ENCODE measurements at places on chromosomes 4 and X.

DNA sequence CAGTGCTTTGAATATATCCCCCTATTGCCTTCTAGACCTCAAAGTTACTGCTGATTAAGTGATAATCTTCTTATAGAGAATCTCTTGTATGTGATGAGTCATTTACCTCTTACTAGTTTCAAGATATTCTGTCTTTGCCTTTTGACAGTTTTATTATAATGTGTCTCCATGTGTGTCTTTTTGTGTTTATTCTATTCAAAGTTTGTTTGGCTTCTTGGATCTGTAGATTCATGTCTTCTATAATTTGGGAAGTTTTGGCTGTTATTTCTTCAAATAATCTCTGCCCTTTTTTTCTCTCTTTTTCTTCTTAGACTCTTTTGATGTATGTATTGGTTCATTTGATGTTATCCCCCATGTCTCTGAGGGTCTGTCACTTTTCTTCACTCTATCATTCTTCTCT lies 915.7 kb upstream of the GRIA3 start:
- DNase-seq: no peak

DNA sequence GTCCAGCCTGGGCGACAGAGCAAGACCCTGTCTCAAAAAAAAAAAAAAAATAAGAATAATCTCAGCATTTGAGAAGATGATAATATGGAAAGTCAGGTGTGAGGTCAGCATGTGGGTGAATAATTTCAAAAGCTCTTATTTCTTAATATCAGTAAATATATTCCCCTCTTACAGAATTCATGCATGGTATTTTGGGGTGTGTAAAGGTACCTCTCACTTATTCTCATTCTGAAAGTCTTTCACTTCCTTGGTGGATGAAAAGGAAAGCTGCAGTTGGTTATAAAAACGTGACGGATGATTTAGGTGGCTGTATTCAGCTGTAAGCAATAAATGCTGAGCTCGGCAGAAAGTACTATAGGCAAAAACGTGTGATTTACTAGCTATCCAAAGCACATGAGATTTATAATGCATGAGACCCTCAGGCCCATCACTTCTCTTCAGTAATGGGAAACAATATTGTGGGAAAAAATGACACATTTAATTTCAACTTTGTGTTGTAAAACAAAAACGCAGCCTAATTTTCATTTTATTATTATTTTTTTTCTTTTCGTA lies 353.2 kb upstream of the MAGEB2 start:
- DNase-seq: no peak

DNA sequence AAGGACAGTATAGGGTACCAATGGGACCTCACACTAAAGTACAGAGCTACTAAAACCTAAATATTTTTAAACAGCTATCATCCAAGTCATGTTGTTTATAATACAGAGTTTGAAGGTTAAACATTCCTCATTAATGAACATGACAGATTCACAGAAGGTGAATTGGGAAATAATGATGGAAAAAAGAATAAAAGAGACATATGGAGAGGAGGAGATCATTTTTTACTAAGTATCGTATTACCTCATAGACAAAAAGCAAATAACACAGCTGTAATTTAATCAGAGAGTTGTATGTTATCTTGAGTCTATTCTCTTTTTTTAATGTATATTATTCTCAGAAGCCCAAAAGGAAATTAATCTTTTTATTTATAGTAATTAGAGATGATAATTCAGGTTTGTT lies 7.9 kb downstream of the PLK4 start:
- DNase-seq: peak; percentile 3

- no peak for DNase-seq
These were observed 37.1 kb upstream of the SETD7 start for GRCh38 chr4:139593091-139593564.

GRCh38 chr4:106803083-106803482 lies 233.0 kb downstream of the DKK2 start:
- no peak for DNase-seq

Measured in NCI-H524 (cell line).